Stimulated activated CD8-positive, alpha-beta memory T cell treated with anti-CD3 and anti-CD28 coated beads, Interleukin-2, amount 100 ng/mL, for 48 hours (primary cell): ENCODE measurements at places on chromosomes 2 and 18.

- DNase-seq, result no peak
These were observed 10.1 kb downstream of the BAZ2B start for GRCh38 chr2:159606287-159606686.

DNA sequence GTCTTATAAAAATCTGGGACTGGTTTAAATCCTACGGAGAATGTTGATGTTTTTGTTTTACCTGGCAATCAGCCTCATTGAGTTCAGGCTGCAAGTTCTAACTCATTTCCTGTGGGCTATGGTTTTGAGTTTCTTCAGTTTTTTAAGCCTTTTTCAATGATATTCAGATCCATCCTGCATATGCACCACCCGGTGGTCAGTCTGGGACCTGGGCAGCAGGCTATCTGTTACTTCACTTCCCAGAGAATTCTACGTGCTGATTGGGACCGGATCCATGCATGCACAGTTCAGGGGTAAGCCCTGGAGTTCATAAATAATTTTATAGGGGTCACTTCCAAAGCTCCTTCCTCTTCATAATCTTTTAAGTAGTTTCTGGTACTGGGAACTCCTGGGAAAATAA, 339.2 kb upstream of the HNRNPA3 start:
- no peak for DNase-seq

GRCh38 chr18:28003451-28003850, 173.5 kb downstream of the CDH2 start:
- DNase-seq, result no peak

- no peak for DNase-seq
These were observed 104.8 kb downstream of the ST6GAL2 start for GRCh38 chr2:106781196-106781595.

DNA sequence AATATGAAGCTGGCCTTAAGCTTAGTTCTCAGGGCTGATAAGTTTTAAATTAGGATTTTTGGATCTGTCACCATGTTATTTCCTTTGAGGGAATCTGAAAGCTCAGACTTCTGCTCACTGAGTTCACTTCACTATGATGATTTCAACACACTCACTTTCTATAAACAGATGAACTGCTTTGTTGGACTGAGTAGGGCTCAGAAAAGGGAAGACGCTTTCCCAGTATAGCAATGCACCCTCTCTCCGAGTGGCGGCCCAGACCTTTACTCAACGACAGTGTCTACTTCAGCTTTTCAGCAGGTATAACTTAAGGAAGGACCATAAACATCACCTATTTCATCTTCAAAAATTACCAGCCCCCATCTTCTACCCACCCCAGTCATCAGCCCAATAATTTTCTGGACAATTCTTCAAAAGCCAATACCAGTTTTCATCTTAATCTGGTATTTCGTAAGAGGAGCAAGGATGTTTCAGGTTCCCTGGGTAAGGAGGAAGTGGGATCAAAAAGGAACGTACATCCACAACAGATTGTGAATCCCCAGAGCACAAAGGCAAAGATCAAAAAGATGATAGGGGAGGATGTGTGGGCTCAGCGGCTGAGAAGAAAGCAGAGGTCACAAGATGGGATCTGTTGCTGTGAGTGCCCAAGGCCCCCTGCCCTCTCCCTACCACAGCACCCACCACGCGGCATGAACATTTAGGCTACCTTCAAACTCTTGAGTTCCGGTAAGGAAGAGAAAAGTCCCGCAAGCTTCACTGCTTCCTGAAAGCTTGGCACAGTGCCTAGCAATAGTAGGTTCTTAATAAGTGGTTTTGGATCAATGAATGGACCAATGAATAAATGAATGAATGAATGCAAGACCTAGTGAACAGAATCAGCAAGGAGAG, 41.9 kb downstream of the LPIN2 start:
- DNase-seq, result no peak

DNA sequence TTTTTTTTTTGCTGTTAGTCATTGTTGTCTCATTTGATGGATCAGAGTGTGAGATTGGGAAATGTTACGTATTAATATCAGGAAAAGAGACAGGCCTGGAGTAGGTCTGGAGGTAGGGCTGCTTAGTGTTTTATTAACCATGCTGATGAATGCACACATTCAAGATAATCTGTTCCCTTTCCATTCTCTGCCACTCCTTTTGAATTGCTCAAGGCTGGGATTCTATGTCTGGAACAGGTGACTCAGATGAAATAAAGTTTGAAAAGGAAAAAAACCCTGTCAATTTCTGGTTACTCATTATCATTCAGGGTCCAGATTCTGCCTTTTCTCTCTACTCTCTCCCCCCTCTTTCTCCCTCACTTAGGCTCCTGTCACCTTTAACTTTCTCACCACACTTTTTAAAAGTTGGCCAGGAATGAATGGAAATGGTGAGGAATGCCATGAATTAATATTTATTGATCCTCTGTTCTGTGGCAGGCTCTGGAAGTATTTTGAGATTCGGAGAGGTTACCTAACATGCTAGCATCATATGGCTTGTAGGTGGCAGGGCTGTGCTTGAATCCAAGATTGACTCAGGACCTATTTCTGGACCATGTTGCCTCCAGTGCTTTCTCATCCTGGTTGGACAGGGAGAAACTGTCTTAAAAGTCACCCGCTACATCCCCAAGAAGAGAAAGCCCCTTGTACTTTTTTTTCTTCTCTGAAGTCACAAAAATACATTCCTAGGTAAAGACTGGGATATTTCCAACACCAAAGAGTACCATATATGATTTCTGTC, 40.2 kb downstream of the MAP4K4 start:
- DNase-seq, result no peak

GRCh38 chr2:10911291-10912075, at the start of gene KCNF1:
Gene KCNF1 (plus strand): TSS chr2:10911934. CDS start chr2:10912427, 493 bp downstream.
- DNase-seq, result no peak
